ENCODE measurements at places on chromosomes 5 and 9.
A peak's percentile ranks its signal among the peaks of the same experiment; 100 is the strongest.

DNA sequence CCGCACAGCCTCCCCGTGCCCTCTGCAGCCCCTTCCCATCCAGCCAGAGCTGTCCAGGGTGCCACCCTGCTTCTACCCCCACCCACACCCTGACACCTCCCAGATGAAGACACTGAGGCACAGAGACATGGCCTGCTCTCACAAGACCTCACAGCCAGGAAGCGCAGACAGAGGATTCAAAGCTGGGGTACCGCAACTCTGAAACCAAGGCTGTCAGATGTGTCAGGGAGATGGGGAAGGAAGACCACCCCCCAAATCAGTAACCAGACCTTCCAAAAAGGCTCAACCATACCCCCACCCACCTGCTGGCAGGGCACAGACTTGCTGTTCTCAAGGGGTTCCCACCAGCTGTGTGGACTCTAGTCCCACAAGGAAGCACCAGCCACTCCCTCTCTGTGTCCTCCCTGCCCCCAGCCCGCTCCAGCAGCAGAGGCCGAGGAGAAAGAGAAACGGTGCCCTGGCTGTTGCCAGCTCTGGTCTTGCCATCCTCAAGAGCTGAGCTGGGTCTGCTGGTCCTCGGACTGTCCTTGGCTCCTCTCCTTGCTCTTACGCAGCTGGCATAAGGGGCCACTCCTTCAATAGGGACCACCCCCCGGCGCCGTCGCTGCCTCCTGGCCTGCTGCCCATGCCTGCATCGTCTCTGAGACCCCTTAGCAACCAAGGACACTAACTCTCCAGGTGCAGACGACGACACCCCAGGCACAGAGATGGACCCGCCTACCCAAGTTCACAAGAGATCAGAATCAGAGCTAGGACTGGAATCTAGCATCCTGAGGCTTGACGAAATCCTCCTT is 699 bp downstream of the AKNA start:
- no peak for DNase-seq

DNA sequence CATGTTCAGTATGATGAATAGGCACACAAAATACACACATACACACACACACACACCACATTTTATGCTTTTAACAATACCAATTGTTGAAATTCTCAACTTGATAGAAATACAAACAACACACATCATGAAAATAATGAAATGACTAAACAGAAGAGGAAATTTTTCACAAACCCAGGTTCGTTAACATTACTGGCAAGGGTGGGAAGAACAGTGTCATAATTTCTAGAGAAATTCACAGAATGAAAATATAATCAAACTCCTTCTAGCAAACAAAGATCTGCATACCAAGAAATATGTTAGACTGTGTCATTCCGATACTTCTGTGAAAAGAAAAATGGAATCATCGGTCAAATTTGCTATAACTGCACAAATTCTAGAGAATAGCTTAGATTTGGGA is 41.9 kb downstream of the ST8SIA4 start:
- no peak for DNase-seq

DNA sequence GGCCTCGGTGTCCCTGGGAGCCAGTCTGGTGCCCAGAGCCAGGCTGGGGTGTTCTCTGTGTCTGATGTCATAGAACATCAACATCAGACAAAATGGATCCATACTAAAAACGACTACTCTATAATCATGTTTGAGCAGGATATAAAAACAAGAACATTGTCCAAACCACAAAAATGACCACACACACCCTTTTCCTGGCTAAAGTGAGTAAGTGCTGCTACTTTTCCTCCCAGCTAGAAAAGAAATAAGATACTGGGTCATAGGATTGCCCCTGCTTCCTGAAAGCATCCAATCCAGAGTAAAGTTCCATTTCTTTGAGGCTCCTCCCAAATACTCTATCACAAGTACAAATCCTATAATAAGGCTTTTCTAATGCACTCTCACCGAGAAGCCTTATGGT is 19.7 kb upstream of the TRAF1 start:
- DNase-seq, result no peak

DNA sequence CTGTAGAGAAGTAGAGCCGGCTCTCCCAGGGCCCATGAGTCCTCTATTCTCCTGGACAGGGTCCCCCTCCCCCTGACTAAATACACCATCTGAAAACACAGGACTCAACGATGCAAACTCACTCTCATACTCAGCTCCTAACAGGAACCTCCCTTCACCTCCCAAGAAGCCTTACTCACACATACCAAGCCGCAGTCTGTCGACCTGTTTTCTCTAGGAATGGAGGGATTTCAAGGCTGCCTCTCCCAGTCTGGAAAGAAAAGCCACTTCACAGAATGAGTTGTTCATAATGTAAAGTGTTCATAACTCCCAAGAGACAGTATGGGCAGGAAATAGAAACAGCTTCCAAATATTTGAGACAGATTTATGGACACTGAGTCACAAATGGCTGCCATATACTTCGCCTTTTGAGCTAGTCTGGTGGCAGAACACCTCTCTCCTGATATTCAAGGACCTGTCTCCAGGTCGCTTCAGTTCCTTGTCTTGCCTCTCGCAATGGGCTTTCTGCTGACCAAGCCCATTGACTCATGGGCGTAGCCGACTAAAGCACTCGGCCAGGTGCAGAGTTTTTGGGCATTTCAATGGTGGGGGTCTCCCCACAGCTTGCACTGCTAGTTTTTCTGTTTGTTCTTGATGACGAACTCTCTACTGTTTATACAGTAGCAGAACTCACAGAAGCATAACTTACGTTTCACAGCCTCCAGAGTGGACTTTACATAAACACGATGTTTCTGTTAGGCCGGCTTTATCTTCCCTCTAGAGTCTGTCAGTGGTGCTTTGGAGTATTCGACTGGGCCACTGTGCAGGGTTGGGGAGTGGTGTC is 25.0 kb upstream of the IL17B start:
- DNase-seq, result no peak

DNA sequence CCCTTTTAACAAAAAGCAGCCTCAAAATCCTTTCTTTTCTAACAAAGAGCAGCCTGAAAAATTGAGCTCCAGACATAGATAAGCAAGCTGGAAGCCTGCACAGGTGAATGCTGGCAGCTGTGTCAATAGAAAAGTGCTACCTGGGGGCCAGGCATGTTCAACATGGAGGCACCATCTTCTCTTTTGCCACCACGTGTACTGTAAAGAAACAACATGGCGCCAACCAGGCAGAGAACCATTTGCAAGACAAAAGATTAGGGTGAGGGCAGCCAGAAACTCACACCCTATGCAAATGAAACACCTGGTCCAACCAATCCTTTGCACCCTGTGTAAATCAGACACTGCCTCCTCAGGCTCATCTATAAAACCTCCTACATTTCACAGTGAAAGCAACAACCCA is 96.0 kb downstream of the ACTL7B start:
- DNase-seq, result no peak

- no peak for DNase-seq
These were observed 38.2 kb downstream of the CLINT1 start for GRCh38 chr5:157820593-157821252.

DNA sequence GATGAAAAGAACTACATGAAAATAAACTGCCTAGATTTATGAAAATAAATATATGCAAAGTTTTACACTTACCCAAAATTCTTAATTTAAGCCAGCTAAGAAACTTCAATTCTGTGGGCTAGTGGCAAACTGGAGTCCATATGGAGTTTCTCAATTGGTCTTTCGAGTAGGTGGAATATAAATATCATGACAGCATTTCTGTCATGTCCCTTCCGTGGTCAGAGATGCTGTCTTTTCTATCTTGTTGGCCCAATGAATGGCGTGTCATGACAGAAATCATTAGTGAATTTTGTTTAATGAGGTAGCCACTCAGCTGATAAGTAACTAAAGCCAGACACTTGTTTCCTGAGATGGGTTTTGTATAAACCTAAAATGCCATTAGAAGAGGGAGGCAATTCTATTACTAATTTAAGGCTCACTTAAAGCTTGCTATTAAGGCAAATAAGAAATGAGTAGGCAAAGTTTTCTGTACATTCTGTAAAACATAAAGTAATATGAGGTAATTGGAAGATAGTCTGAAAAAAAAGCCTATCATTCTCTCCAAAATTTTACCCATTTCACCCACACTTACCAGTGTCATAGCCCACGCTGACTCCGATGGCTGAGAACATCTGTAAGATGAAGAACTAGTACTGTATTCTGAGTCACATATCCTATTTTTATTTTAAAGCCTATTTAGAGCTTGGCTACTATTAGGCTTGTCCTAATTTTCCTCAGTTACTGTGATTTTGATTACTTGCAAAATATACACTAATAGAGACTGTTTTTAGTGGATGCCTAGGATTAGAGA is 419.3 kb upstream of the MEF2C start:
- no peak for DNase-seq

DNA sequence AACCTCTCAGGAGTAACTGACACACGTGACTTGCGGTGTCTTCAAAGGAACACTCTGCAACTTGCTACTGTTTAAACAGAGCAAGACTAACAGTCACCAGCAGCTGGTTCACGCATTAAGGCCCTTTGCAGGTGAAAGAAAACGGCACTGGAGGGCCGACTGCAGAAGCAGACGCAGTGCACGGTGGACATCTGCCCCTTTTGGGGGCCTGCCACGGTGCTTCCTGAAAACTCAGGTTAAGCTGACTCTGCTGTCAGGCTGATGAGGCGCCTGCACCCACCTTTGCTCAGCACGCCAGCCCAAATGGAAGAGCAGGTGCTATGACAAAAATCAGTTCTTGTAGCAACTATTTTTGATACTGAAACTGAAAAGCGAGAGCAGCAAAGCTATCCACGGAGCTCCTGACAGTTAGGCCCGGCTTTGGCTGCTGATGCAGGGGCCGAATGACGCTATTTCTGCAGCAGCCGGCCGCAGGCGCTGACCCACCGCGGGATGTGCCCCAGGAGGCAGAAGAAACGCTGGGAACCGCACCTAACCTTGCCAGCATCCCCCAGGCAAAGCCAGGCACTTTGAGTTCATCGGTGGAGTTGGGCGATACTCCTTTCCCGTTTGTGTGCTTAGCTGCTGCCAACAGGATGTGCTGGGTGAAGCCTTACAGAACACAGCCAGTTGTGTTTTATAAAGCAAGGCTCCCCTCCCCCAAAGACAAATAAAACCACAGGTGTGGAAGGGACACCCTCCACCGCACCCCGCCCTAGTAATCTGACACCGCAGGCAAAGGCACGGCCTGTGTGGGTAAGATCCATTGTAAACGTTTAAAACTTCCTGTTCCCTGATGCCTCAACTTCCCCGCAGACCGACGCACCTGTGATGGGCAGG is 21.1 kb upstream of the TERT start:
- no peak for DNase-seq

- no peak for DNase-seq
These were observed 144.3 kb downstream of the ACTBL2 start for GRCh38 chr5:57338068-57338867.

- DNase-seq, result no peak
These were observed 24.1 kb downstream of the HK3 start for GRCh38 chr5:176875014-176875550.

DNA sequence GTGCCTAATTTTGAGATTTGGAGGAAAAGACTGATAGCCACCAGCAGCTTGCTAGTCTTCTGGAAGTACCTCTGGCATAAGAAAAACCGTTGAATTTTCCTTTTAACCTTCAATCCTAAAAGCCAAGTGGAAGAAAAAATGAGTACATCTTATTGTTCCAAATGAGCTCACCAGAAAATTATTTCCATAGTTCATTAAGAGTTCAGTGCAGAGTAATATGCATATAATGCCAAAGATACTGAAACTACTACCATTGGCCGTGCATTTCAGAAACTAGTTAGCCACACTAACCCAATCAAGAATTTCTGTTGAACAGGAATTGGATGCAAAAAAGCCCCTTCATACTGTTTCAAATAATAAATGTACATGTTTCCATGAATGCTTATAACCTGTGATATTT is 607.9 kb downstream of the KCTD16 start:
- no peak for DNase-seq

DNA sequence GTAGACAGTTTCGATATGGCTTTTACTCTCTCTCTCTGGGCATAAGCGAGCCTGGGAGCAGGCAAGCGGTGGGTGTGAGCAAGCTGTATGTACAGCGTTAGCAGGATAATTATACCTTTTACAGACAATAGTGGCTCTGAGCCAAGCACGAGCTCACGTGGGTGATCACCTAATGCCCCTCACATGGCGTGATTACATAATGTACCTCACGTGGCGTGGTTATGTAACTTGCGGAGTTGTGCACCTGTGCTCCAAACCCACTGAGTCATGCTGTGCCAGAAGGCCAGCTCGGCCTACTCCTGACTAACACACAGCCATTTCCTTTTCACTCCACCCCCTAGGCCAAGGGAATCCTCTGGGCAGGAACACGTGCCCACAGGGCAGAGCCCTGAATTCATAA is 797.2 kb downstream of the EFNA5 start:
- DNase-seq, result no peak

DNA sequence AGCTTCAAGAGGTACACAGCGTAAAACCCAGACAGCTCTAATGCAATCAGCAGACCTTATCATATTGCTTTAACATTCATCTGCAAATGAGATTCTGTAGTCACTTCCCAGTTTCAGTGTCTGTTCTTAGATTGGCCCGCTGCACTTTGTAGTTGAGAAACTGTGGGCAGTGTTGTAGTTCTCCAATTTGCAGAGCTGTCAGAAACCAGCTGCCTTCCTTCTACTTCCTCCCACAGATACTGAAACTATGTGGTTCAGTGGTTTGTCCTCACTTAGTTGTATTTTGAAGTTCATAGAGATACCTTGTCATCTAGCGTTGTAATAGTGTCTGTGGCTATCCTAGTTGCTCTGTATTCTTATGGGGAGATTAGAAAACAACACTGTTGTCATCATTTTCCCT is 39.6 kb upstream of the TRIM36 start:
- peak; percentile 2 for DNase-seq
